ENCODE measurements at places on chromosomes 11 and 22. TPM values are rescaled to one million over a fixed set of nuclear protein-coding genes. Genes with fewer than 3 reads are reported as not detected.
A peak's percentile ranks its signal among the peaks of the same experiment; 100 is the strongest.

GRCh38 chr22:34102633-34103032 is 182.4 kb upstream of the LARGE1 start:
- H3K27ac ChIP-seq: no peak overlapping the region
- no peaks in the 10 kb centered on the region for H3K36me3 ChIP-seq
- H3K4me1 ChIP-seq: peaks cover 4% of the 10 kb centered on the region
- no peaks in the 10 kb centered on the region for H3K27me3 ChIP-seq
- H3K4me3 ChIP-seq: no peak overlapping the region

DNA sequence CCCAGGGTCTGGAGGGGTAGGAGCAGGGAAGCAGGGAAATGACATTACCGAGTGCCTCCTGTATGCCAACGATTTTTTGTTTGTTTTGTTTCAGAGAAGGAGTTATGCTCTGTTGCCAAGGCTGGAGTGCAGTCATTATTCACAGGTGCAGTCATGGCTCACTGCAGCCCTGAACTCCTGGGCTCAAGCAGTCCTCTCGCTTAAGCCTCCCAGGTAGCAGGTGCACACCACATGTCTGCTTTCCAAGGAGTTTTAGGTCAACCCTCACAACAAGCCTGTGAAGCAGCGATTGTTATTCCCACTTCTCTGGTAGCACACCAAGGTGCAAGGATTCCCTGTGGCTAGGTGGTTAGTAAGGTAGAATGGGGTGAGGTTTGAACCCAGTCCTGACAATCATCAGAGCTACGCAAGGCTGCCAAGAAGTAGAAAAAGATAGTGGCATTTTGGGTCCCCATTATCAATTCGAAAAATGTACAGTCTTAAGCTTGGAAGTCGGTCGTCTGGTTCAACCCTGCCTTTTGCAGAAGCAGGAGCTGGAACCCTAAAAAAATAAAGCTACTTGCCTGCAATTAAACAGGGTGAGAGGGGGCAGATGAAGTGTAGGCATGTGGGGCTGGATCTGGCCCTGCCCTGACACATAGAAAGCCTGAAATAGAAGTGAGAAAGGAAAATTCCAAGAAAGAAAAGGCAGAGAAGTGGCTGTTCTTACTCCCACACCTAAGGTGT is 9.1 kb downstream of the UCP3 start:
- no peak for DNase-seq
- H3K27ac ChIP-seq: no peak overlapping the region
- no peaks in the 10 kb centered on the region for H3K27me3 ChIP-seq

DNA sequence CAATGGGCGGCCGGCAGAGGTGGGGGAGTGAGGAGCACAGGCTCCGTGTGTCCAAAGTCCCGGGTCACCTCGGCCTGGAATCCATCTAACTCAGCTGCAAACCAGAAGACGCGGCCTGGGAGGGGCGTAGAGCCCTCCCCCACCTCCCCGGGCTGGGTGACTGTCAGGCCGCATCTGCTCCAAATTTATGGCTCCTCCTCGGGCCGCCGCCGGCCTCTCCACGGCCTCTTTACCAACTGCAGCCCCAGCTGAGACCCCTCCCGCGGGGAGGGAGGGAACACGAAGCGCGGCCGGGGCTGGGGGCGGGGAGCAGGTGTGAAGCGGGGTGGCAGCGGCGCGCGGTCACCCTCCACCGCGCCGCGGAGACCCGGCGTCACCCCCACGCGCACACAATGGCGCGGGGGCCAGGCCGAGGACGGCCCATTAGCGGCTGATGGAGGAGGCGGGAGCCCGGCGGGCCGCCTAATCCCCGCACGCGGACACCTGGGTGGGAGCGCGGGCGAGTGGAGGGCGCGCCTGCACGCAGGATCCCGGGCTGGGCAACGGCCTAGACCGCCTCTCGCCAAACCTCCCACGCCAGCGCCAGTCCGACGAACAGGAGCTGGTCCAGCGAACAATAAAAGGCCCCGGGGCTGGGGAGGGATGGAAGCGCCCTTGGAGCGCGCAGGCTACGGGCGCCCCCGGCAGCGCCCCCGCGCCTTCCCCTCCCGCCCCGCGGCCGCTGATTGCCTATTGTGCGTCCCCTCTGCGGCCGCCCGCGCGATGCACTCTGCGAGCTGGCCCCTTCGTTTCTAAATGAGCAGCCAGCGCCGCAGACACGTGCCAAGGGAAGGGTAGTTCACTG is 25.9 kb upstream of the ROBO3 start:
- H3K4me1 ChIP-seq: peaks cover 41% of the 10 kb centered on the region
- peak; percentile 23 for DNase-seq
- no peak overlapping the region for H3K27ac ChIP-seq
- peaks cover 52% of the 10 kb centered on the region for H3K27me3 ChIP-seq

GRCh38 chr11:118911113-118911879 is 14.4 kb downstream of the BCL9L start:
- peak overlapping the region; percentile 71 for H3K27ac ChIP-seq
- no peak overlapping the region for H3K4me3 ChIP-seq

PARVG gene
- 6.0 TPM for total RNA-seq

DDI1 gene
- total RNA-seq: not detected

GRCh38 chr11:101445761-101446160 is 138.0 kb downstream of the TRPC6 start:
- DNase-seq: no peak
- H3K36me3 ChIP-seq: no peaks in the 10 kb centered on the region

DNA sequence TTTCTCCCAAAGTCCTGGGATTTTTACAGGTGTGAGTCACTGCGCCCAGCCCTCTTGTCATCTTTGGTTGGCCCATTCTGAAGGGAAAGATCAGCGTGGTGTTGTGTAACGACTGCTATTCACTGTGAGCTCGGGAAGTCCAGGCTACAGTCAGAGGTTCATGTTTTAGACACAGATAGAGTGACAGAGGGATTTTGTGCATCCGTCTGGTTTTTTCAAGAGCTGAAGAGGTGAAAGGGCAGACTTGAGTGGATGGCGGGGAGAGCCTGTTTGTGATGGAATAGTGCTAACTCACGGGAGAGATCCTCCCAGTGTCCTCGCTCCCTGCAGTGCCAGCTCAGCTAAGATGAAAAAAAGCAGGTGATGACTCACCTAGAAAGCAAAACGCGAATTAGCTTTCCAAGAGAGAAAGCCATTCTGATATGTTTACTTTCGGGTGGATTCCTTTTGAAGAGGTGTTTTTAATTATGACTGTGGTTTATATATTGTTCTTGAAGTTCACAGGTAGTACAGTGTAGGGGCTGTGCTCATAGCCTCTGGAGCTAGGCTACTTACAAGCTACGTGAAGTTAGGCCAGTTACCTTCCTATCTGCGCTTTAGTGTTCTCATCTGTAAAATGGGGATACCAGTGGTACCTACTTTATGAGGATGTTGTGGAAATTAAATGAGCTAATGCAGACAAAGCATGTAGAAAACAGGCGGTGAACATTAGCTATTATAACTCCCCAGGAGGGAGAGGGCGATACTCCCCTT is 67.2 kb downstream of the C11orf91 start:
- H3K27me3 ChIP-seq: no peaks in the 10 kb centered on the region
- H3K4me1 ChIP-seq: no peaks in the 10 kb centered on the region
- peaks cover 3% of the 10 kb centered on the region for H3K36me3 ChIP-seq

PATE4 gene
- not detected for total RNA-seq

DNA sequence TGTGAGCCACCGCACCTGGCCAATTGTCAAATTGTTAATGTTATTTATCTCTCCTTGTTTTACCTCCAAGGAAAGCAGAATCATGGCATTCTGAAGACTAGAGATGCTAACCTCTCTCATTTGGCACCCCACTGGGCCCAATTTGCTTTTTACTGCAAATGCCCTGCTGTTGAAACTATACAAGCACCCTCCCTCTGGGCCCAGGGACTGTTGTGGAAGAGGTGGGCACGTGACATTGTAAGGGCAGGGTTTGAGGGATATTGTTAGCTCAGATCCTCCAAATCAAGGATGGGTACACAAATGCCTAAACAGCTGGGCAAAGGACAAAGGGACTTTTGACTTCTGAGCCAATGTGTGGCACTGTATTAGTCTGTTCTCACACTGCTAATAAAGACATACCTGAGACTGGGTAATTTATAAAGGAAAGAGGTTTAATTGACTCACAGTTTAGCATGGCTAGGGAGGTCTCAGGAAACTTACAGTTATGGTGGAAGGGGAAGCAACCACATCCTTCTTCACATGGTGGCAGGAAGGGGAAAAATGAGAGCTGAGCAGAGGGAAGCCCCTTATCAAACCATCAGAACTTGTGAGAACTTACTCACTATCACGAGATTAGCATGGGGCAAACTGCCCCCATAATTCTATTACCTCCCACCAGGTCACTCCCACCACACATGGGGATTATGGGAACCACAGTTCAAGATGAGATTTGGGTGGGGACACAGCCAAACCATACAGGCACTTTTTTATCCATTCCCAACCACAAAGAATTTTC is 6.5 kb upstream of the ALDH3B2 start:
- H3K36me3 ChIP-seq: no peaks in the 10 kb centered on the region
- no peak overlapping the region for H3K27ac ChIP-seq
- no peak for DNase-seq
- no peaks in the 10 kb centered on the region for H3K4me1 ChIP-seq

DNA sequence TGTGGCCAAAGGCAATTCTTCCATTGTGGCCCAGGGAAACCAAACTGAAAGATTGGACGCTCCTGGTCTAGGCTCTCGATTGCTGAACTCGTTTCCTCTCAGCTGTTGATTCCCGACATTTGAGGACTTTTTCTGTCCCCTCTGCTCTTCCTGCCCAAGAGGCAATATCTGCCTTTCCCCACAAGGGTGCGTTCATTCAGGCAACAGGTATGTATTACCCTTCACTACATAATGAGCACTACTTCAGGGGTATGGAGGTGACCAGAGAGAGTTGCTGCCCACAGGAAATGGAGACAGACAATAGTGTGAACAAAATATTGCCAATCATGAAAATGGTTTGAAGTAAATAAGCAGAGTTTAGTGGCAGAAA is 8.2 kb downstream of the PTH start:
- H3K4me1 ChIP-seq: no peaks in the 10 kb centered on the region
- no peak overlapping the region for H3K4me3 ChIP-seq
- no peak for DNase-seq
- no peaks in the 10 kb centered on the region for H3K36me3 ChIP-seq
- H3K27ac ChIP-seq: no peak overlapping the region
- H3K27me3 ChIP-seq: no peaks in the 10 kb centered on the region

ART1 gene
- not detected for total RNA-seq

DNA sequence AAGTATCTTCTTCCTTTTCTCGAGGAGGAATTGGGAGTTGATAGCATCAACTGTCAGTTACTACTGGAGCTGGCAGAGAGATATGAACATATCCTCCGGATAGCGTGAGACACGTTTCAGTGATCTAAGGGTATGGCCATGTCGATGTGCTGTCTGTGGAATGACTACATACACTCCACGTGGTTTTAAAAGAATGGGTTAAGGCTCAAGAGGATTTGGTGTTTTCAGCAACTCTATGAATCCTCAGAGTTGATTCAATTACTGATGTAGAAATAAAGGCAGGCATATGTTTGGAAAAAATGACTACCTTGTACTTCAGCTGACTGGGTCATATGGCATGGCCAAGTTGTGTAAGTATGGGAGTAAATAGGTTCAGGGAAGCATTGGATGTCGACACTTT is 22.9 kb downstream of the MMP13 start:
- H3K4me1 ChIP-seq: no peaks in the 10 kb centered on the region
- H3K27me3 ChIP-seq: no peaks in the 10 kb centered on the region
- H3K4me3 ChIP-seq: no peak overlapping the region
- H3K36me3 ChIP-seq: no peaks in the 10 kb centered on the region

DNA sequence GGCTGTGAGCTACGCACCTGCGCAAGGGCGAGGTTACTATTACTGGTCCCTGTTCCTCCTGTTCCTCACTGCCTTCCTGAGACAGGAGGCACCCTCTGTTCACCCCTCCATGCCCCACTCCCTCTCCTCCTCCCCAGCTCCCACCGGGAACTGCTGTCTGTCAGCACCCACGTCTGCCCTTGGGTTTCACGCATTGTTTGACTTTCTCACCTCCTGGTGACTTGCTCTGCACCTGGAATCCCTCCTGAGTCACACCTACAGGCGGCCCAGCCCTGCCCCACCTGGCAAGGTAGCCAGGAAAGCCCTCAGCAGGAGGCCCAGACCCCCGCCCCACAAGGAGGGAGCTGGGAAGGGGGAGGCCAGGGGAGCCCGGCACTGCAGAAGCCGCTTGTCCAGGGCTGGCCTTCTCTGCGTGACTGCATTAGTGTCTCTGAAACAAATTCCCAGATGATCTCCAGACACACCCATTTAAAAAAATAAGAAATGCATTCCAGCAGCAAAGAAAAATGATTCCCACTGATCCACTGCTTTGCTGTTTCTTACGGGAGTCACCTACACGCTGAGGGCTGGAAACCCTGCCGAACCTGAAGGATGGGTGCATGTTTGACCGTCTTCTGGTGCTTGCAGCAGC is 86.4 kb downstream of the CELSR1 start:
- H3K27ac ChIP-seq: no peak overlapping the region
- H3K36me3 ChIP-seq: peaks cover 9% of the 10 kb centered on the region
- no peak overlapping the region for H3K4me3 ChIP-seq
- H3K27me3 ChIP-seq: no peaks in the 10 kb centered on the region
- H3K4me1 ChIP-seq: peaks cover 37% of the 10 kb centered on the region

DNA sequence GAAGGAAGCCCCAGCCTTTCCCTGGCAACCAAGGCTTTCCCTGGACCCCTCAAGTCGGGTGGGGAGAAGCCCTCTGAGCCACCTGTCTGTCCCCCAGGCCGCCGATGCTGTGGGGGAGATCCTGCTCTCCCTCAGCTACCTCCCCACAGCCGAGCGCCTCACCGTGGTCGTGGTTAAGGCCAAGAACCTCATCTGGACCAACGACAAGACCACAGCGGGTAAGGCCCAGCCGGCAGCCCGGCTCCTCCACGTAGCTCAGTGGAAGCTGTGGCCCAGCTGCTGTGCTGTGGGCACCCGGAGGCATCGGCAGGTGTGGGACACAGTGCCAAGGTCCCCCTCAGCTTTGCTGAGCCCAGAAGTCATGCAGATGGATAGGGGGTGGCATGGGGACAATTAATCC is 12.2 kb upstream of the RHOD start:
- no peaks in the 10 kb centered on the region for H3K27me3 ChIP-seq
- DNase-seq: no peak
- no peak overlapping the region for H3K27ac ChIP-seq

TRIM6 gene
- 3.3 TPM for total RNA-seq

LRRC32 gene
- 8.3 TPM for total RNA-seq
